ENCODE measurements at places on chromosomes 1 and 21.

- H3K27ac ChIP-seq: peak overlapping the region; percentile 51
- H3K36me3 ChIP-seq: peaks cover 24% of the 10 kb centered on the region
- peaks cover 23% of the 10 kb centered on the region for H3K4me1 ChIP-seq
- DNase-seq: no peak
These were observed 4.2 kb downstream of the CD46 start for GRCh38 chr1:207755846-207756693.

GRCh38 chr1:37240897-37241296 lies 206.6 kb upstream of the GRIK3 start:
- no peaks in the 10 kb centered on the region for H3K4me1 ChIP-seq
- DNase-seq: no peak
- peaks cover 5% of the 10 kb centered on the region for H3K27me3 ChIP-seq
- no peak overlapping the region for H3K27ac ChIP-seq
- H3K4me3 ChIP-seq: no peak overlapping the region

DNA sequence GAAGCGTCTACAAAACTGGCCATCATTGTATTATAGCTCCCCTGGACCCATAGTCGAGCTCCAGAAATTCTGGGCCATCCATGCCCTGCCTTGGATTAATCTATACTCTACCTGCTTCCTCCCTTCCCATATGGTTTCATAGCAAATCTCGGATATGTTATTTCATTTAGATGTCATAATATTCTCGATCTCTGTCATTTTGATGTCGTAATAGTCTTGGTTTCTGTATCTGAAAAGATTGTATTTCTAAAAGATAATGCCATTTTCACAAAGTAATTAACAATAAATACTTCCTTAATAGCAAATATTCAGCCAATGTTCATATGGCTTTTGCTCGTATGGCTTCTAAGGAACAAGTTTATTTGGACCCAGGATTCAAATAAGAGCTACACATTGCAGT lies 35.1 kb downstream of the DIP2A start:
- no peaks in the 10 kb centered on the region for H3K27me3 ChIP-seq
- no peak for DNase-seq
- peaks cover 24% of the 10 kb centered on the region for H3K36me3 ChIP-seq
- H3K4me3 ChIP-seq: no peak overlapping the region

- H3K36me3 ChIP-seq: peaks cover 22% of the 10 kb centered on the region
- no peaks in the 10 kb centered on the region for H3K4me1 ChIP-seq
- H3K27ac ChIP-seq: no peak overlapping the region
- DNase-seq: no peak
- H3K4me3 ChIP-seq: no peak overlapping the region
These were observed 83.8 kb upstream of the ACTL8 start for GRCh38 chr1:17671314-17671705.

DNA sequence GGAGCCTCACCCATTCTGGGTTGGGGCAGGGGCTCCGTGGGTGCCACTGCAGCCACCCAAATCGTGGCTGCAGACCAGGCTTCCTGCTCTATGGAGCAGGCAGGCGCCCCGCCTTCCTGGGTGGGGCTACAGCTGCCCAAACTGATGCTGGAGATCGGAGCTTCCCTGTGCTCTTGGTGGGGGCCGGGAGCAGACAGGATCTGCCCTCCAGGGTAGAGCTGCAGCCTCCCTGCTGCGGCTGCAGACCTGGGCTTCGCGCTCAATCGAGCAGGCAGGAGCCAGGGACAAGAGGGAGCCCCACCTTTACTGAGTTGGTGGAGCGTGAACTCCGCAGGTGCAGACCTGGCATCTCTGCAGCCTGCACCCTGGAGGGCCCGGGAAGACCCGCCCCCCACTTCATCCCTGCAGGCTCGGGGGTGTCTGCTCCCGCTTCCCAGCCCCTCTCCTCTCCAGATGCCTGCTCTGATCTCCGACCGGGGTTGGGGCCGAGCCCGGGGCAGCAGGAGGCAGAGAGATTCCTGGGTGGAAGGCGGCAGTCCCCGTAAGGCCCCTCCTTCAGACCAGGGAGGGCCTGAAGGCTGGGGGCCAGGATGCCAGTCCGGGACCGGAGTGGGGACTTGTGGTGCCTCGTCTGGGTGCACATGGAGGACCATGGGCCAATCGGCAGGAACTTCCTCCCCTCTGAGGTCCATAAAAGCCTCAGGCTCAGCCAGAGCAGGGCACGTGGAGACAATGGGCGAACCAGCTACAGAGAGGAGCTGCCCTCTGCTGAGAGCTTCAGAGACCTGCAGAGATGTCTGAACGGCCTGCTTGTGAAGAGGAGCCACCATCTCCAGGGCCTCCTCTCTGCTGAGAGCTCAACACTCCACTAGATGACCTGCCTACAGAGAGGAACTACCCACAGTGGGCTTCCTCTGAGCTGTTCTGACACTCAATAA lies 359.3 kb downstream of the SMYD3 start:
- H3K27me3 ChIP-seq: no peaks in the 10 kb centered on the region
- H3K4me3 ChIP-seq: no peak overlapping the region
- H3K27ac ChIP-seq: no peak overlapping the region
- DNase-seq: no peak
- no peaks in the 10 kb centered on the region for H3K36me3 ChIP-seq
- H3K4me1 ChIP-seq: no peaks in the 10 kb centered on the region

DNA sequence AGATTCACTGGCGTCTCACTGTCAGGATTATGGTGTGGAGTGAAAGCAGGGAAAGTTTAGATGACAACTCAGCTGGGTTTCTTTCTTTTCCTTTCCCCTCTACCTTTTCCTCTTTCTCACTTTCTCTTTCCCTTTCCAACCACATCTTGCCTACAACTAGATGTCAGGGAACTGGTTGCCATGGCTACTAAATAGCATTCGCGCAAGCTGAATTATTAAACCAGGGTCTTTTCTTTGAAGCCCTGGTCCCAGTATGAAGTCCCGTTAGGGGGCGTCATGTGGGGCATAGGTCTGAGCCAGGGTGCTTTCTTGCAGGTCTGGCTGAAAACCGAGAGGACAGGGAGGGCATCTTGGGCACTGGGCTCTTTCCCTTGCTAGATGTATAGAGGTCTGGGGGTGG lies 168.4 kb upstream of the CACNA1E start:
- no peak for DNase-seq
- no peaks in the 10 kb centered on the region for H3K36me3 ChIP-seq
- H3K27ac ChIP-seq: no peak overlapping the region
- no peak overlapping the region for H3K4me3 ChIP-seq
- peaks cover 7% of the 10 kb centered on the region for H3K27me3 ChIP-seq
- peaks cover 10% of the 10 kb centered on the region for H3K4me1 ChIP-seq

Data from liver (tissue), 10 donors.